ENCODE measurements at places on chromosomes 2 and 18. TPM values are rescaled to one million over a fixed set of nuclear protein-coding genes. Genes with fewer than 3 reads are reported as not detected.

GRCh38 chr2:231622963-231623362 is 30.3 kb downstream of the TEX44 start:
- DNase-seq: no peak

GRCh38 chr2:18505703-18506341 is 54.6 kb downstream of the RDH14 start:
- no peak for DNase-seq

GRCh38 chr18:77107292-77107691 is 25.3 kb downstream of the MBP start:
- no peak for DNase-seq

B4GALT6 gene
- total RNA-seq: 16.5 TPM

SERPINB2 gene
- not detected for total RNA-seq

GRCh38 chr18:267380-267687 is 513 bp downstream of the THOC1 start:
- no peak for DNase-seq

- DNase-seq: no peak
Measured at GRCh38 chr2:102238039-102238756, 51.4 kb downstream of the IL1RL2 start.

DNA sequence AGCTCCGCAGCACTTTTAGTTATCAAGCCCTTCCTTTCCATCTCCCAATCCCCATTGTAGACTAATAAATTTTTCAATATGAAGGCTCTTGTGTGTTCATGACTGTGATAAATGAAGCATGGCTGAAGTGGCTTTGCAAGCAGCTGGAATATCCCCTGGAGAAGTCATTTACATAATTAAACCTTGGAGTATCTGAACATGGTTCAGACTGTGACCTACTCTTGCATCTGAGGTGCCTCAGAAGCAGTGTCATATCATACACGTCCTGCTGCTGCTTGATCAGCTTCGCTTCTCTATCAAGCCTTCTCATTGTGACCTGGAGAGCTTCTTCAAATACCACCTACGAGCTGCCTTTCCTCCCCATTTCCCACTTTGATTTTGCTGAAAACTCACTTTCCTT is 48.4 kb upstream of the ZNF397 start:
- DNase-seq: no peak

GRCh38 chr2:190641469-190641868 is 7.4 kb upstream of the NAB1 start:
- DNase-seq: no peak

DNA sequence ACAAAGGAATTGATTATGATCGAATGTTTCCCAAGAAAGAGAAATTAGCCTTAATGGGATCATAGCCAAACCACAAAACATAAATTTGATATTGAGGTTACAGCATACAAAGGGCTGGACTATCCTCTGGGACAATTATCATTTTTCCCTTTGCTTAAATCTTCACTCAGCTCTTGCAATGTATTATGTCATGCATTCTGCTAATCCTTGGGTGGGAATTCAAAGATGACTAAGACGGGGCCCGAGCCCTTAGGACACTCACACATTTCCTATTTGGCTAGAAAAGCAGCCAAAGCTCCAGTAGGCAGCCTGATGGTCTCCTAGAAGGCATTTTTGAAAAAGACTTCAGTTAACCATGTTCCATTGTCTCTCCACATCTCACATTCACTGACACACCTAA is 17.2 kb upstream of the NMI start:
- no peak for DNase-seq

DNA sequence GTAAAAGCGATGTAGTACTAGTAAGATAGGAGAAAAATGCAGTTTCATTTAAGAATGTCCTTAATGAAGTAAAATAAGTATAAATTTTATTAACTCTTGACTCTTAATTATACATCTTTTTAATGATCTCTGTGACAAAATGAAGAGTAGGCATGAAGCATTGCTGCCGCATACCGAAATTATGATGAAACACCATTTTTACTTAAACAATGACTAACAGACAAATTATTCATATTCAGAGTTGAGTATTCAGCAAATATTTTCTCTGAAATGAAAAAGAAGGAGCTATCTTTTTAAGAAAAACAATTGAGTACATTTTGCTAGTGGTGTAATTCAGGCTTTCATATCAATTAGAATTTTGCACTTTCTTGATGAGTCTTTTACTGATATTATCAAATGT is 150.6 kb upstream of the DOCK10 start:
- DNase-seq: no peak

- no peak for DNase-seq
Measured at GRCh38 chr2:78281164-78281563, 744.3 kb upstream of the REG3G start.

LDLRAD4 gene
- 0.29 TPM for total RNA-seq

- DNase-seq: no peak
Measured at GRCh38 chr2:241003369-241003768, 5.0 kb downstream of the SNED1 start.

DNA sequence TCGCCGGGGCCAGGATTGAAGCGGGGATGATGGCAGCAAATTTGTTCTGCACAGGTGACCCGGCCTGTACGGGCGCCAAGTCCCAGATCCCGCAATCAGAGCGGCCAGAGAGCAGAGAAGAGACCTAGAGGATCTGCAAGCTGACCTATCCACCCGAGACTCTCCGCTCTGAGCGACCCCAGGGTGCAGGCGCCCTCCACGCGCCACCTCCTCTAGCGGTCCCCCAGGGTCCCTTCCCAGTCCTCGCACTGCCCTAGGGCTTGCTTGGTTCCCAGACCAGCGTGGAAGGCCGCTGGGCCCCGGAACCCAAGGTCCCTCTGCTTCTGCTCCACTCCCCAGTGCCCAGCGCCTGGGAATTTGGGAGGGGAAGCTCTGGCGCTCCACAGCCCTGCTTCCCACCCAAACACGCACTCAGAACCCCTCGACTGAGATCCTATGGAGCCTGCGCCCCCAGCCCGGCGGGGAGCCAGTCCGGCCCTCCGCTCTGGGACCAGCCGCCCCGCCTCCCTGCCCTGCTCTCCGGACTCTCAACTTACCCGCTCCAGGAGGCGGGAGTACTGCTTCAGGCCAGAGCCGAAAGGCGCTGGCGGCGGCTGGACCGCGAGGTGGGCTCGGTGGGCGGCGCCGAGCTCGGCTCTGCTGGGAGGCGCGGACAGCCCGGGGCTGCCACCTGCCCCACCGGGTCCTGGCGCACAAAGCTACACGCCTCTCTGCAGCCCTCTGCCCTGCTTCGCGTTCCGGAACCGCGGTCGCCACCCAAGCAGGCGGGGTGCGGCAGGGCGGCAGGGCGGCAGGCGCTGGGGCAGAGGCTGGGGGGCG is 3.0 kb upstream of the SIX3 start:
- DNase-seq: peak; percentile 44

GRCh38 chr18:21741562-21742314 is 1.1 kb downstream of the MIB1 start:
- peak; percentile 62 for DNase-seq

GRCh38 chr18:9741793-9742523 is 33.9 kb downstream of the RAB31 start:
- DNase-seq: no peak

DNA sequence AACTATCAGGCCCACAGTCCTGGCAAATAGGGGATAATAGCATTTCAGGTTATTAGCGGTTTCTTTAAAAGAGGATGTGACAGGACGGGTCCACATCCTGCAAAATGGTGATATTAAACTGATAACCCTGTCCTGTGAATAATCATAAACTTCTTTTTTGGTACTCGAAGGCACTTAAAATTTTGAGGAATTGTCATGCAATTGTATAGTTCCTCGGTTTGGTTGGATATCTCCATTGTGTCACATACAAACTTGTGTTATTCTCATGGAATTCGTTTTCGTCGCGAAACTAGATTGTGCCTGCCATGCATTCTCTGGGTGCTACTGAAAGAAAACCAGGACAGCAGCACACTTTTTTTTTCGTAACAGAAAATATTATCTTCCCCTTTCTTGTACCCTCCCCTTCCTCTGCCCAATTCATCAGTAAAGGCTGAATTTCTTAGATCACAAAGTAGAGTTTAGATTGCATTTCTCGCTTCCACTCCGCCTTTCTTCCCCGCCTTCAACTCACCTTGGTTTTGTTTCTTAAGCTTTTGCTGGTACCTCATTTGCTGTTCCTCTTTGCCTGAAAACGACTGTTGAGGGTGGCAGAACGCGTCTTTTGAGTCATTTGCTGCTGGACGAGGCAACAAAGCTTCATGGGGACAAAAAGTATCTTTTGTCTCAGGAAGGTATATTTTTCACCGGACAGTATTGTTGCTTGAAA is 1.3 kb downstream of the CERS6 start:
- no peak for DNase-seq

- DNase-seq: no peak
Measured at GRCh38 chr18:41666231-41666630, 288.8 kb upstream of the PIK3C3 start.

DNA sequence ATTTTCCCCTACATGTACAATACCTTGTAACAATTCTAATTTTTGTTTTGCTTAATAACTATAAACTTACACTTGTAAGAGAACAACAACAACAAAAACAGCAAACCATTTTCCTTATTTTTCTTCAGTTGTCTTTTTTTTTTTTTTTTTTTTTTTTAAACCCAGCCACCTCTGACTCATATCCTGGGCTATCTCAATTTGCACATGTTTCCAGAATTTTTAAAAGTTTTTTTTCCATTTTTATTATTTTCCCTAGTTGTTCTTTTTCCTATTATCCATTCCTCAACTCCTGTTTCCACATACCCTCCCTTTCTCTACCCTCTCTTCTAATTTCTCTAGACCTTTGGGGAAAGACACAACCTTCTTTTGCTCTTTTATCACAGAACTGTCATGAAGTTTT is 112.5 kb downstream of the EFEMP1 start:
- no peak for DNase-seq

- no peak for DNase-seq
Measured at GRCh38 chr18:63180971-63181376, 138.6 kb downstream of the BCL2 start.

UGT1A6 gene
- not detected for total RNA-seq

GRCh38 chr2:172276961-172277360 is 150.4 kb upstream of the ITGA6 start:
- DNase-seq: no peak

ERBB4 gene
- 1.8 TPM for total RNA-seq

DNA sequence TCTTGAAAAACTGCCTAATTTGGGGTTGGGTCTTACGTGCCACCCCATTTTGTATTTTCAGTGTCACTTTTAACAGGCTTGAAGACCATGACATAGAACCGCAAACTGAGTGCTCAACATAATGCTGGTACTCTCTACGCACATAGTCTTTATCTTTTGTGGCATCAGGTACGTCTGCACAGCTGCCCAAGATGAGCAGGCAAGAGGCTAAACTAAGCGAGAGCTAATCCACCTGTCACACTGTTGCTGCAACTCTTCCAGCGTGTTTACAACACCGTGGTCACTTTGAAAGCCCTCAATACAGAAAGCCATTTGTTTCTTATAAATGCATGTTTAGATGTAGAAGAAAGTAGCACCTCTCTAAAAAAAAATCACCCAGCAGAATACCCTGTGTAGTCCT is 270.0 kb upstream of the TCF4 start:
- no peak for DNase-seq

MYCN gene
- total RNA-seq: 43.8 TPM

IL37 gene
- total RNA-seq: not detected

GRCh38 chr18:8930990-8931616 is 171.4 kb upstream of the NDUFV2 start:
- DNase-seq: no peak

- no peak for DNase-seq
Measured at GRCh38 chr18:47235096-47235495, 16.4 kb downstream of the SKOR2 start.

- no peak for DNase-seq
Measured at GRCh38 chr2:16948053-16948452, 282.4 kb upstream of the CYRIA start.

DNA sequence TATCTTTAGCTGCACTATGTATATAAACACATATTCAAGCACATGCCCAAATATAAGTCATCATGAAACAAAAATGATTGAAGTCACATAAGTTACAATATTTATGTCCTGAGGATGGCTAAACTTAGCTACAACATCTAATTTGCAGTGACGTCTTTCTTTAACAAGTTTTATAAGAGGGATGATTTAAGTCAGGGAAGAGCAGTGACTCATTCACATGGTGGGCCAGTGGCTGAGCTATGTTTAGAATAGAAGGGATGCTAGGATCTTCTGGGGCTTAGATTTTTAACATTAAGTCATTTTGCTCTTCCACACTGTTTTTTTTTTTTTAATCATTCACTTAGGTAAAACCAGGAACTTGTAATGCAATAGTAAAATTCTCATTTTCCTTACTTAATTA is 22.3 kb downstream of the ADCYAP1 start:
- DNase-seq: no peak

DNA sequence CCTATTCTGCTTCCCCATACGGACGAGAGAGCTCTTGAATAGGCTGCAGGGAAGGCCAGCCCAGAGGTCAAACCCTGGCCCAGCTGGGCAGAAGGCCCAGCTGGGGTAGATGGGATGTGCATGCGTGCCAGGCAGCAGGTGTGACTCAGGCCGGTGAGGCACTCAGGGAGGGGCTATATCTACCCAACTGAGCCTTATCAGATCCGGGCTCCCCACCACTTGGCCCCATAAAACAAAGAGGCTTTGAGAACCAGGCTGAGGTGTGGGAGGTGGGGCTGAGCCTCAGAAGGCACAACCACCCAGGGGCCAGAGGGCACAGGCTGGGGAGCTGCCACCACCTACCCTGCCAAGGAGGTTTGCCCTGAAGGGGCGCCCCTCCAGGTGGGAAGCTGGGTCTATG is 8.0 kb upstream of the CFAP65 start:
- no peak for DNase-seq

GPAT2 gene
- 0.47 TPM for total RNA-seq

DNA sequence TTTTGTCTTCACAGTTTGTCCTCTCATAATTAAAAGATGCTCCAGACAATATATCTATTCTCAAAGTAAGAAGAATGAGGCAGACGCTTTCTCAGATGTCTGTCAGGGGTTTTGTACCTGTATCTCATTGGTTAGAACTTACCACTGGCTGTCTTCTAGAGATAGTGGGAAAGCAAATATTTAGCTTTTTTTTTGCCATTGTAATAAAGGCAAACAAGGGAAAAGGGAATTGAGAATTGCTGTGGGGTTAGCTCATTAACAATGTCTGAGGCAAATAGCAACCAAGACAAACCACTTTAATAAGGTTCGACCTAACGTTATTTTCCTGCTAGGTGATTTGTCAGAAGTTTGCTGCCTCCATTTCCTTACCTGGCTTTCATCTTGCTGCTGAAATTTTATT is 30.0 kb downstream of the ZNF638 start:
- no peak for DNase-seq

DNA sequence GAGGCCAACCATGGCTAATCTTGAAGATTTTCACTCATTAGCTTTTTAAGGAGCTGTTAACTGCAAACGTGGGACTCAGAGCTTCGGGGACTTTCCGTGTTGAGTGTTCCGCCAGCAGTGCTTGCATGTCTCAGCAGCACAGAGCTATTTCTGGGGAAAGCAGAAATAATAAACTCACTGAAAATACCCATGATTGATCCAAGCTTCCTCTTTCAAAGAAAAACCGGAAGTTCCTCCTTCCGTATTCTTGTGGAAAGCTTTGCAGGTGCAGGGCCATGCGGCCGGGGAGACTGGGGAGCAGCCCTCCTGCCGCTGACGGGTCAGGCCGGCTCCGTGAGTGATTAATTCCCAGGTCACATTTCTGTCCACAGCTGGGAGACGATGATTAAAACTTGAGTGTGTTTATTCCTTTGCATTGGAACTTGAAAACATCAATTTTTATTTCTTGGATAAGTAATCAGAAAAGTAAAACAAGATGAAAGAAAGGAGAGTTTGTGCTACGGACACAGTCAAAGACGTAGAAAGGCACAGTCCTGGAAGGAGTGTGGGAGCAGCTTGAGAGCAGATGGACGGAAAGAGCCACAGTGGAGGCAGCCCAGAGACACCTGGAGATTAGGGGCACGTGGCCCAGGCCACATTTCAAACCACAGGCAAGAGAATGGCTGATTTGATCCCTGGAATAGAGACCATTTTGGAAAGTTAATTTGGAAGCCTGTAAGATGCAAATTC is 54.2 kb upstream of the CTDP1 start:
- DNase-seq: no peak

Measured in glutamatergic neuron (in vitro differentiated cells).